Lung (tissue), 17 donors: ENCODE measurements at places on chromosomes 2 and 18. TPM values are rescaled to one million over a fixed set of nuclear protein-coding genes. Genes with fewer than 3 reads are reported as not detected.

- peaks cover 3% of the 10 kb centered on the region for H3K4me1 ChIP-seq
- H3K27me3 ChIP-seq: no peaks in the 10 kb centered on the region
- H3K27ac ChIP-seq: no peak overlapping the region
- H3K4me3 ChIP-seq: no peak overlapping the region
- no peak for DNase-seq
These were observed 17.9 kb upstream of the MSGN1 start for GRCh38 chr2:17798338-17798737.

DNA sequence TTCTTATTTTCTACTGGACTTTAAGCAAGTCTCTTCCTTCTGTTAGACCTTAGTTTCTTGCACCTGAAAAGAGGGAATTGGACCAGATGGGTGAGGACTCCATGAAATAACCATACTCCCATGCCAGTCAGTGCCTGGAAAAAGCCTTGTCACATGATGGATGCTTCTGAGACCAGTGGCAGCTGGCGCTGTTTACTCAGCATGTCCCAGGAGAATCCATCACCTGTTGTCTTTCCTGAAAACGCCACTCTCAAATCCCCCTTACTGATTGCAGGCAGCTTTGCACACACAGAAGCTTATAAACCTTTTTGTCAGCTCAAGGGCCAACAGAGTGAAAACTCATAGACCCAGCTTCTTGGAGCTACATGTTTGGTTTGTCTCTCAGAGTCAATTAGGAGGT is 117.6 kb downstream of the POLE4 start:
- H3K4me1 ChIP-seq: no peaks in the 10 kb centered on the region
- no peak overlapping the region for H3K4me3 ChIP-seq
- no peaks in the 10 kb centered on the region for H3K27me3 ChIP-seq
- H3K27ac ChIP-seq: no peak overlapping the region
- no peak for DNase-seq

DNA sequence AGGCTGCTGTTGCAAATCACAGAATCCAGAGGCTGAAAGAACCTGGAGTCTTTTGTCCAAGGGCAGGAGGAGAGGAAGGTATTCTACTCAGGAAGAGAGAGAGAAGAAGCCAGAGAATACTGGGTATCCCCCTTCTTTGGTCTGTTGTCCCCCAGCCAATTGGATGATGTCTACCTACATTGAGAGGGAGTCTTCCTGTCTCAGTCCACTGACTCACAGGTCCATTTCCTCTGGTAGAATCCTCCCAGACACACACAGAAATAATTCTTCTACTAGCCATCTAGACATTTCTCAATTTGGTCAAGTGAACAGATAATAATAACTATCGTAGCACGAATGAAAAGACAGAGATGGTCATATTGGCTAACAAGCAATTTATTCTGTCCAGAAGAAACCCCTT is 416.4 kb upstream of the UBE2E3 start:
- H3K27ac ChIP-seq: no peak overlapping the region
- H3K36me3 ChIP-seq: no peaks in the 10 kb centered on the region
- H3K4me3 ChIP-seq: no peak overlapping the region

GRCh38 chr2:231611273-231612108 is 18.8 kb downstream of the TEX44 start:
- no peak overlapping the region for H3K4me3 ChIP-seq
- DNase-seq: peak; percentile 40
- no peaks in the 10 kb centered on the region for H3K27me3 ChIP-seq
- peaks cover 4% of the 10 kb centered on the region for H3K4me1 ChIP-seq
- peak overlapping the region; percentile 97 for H3K27ac ChIP-seq
- H3K36me3 ChIP-seq: no peaks in the 10 kb centered on the region

UPP2 gene
- total RNA-seq: not detected
